Stimulated activated CD4-positive, alpha-beta T cell treated with anti-CD3 and anti-CD28 coated beads, Interleukin-15, amount 100 ng/mL, for 24 hours (primary cell): ENCODE measurements at places on chromosomes 2 and 18.

GRCh38 chr2:196638765-196639164, 750 bp upstream of the CCDC150 start:
- DNase-seq: no peak

- DNase-seq: no peak
These were observed 35.0 kb downstream of the NEDD4L start for GRCh38 chr18:58078889-58079573.

GRCh38 chr2:230991598-230991997, 4.3 kb upstream of the SPATA3 start:
- DNase-seq: no peak

DNA sequence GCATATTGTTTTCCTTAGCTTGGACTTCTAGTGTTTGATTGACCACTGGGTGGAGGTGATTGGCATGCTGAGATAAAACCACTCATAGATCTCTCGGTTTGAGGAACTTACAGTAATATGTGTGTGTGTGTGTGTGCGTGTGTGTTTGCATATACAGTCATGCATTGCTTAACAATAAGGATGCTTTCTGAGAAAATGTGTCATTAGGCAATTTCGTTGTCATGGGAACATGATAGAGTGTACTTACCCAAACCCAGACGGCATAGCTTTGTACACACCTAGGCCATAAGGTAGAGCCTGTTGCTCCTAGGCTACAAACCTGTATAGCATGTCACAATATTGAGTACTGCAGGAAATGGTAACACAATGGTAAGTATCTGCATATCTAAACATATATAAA, 167.3 kb downstream of the NYAP2 start:
- DNase-seq: no peak

- peak; percentile 38 for DNase-seq
These were observed 28.0 kb downstream of the SRSF7 start for GRCh38 chr2:38723173-38723572.

GRCh38 chr2:65478498-65479135, 46.2 kb upstream of the SPRED2 start:
- DNase-seq: no peak

GRCh38 chr18:53909668-53910067, 314.8 kb downstream of the MBD2 start:
- peak; percentile 9 for DNase-seq

DNA sequence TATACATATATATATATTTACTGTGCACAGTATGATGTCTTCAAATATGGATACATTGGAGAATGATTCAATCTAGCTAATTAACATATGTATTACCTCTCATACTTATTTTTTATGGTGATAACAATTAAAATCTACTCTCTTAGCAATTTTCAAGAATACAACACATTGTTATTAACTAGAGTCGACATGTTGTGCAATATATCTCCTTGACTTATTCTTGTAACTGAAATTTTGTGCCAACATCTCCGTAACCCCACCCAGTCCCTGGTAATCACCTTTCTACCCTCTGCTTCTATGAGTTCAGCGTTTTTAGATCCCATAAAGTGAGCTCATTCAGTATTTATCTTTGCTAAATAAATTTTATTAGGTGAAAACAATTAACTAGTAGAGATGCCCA, 216.4 kb upstream of the TMEM200C start:
- DNase-seq: no peak

DNA sequence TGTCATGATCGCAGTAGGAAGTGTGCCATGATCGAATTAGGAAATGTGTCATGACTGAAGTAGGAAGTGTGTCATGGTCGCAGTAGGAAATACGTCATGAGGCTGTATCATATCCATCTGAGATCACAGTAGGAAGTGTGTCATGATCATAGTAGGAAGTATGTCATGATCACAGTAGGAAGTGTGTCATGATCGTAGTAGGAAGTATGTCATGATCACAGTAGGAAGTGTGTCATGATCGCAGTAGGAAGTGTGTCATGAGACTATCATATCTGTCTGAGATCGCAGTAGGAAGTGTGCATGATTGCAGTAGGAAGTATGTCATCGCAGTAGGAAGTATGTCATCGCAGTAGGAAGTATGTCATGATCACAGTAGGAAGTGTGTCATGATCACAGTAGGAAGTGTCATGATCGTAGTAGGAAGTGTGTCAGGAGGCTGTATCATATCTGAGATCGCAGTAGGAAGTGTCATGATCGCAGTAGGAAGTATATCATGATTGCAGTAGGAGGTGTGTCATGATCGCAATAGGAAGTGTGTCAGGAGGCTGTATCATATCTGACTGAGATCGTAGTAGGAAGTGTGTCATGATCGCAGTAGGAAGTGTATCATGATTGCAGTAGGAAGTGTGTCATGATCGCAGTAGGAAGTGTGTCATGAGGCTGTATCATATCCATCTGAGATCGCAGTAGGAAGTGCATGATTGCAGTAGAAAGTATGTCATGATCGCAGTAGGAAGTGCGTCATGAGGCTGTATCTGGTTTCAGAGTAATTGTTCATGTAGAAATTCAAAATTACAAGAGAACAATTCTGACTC, 56.4 kb upstream of the NFATC1 start:
- no peak for DNase-seq

GRCh38 chr18:38751898-38752297, 1186.3 kb upstream of the CELF4 start:
- DNase-seq: peak; percentile 8

DNA sequence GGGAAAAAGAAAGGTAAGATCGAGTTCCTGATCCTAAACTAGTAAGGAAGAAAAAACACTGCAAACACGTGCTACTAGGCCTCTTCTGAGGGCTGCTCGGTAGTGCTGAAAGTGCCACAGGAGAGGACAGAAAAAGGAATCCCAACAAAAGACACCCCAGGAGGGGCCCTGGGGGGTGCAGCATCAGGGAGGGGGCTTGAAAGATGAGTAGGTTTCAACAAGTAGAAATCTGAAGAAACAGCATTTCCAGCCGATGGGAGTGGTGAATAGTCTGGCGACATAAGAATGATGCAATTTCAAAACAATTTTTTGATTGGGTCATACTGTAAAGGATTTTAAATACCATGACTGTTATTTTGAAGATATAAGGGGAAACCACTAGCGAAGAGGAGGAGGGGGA, 98.6 kb downstream of the NOL10 start:
- DNase-seq: no peak

- no peak for DNase-seq
These were observed 273.3 kb downstream of the HDAC4 start for GRCh38 chr2:239127513-239127912.

GRCh38 chr2:627340-627709, 49.9 kb downstream of the TMEM18 start:
- no peak for DNase-seq

DNA sequence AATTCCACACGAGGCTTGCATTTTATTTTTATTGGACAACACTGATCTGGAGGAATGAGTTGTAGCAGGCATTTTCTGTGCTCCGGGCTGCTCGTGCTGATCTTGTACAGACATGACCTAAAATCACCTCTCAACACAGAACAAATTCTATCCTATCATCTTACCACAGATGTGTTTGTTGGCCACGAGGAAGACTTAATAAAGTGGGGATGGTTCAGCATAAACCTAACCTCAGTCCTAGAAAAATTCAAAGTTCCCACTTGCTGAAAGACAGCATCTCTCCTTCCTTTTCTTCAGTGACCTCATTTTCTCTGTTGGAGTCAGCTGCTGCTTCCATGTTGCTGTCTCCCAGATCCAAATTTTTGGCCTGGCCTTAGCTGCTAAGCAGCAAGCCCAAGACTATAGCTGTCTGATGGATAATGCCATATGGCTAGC, 45.3 kb downstream of the RBKS start:
- DNase-seq: no peak

DNA sequence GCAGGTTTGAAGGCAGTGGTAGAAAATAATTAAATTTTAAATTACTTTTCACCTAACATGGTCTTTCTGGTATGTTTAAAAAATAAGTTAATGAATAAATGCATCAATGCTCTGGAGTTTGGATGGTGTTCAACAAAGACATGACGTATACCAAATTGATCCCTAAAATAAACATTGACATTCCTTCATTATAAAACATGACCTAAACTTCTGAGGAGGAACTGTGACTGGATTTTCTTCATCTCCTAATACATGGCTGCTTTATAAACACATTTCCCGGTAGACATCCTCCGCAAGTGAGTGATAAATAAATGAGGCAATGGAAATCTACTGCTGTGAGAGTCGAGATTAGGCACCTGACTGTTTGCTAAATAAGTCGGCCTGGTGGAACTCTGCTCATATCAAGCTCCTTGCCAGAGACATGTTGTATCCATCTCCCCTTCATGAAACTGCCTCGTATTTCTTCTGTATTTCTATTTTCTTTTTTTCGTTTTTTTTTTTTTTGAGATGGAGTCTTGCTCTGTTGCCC, 362.3 kb downstream of the RNF144A start:
- DNase-seq: no peak

DNA sequence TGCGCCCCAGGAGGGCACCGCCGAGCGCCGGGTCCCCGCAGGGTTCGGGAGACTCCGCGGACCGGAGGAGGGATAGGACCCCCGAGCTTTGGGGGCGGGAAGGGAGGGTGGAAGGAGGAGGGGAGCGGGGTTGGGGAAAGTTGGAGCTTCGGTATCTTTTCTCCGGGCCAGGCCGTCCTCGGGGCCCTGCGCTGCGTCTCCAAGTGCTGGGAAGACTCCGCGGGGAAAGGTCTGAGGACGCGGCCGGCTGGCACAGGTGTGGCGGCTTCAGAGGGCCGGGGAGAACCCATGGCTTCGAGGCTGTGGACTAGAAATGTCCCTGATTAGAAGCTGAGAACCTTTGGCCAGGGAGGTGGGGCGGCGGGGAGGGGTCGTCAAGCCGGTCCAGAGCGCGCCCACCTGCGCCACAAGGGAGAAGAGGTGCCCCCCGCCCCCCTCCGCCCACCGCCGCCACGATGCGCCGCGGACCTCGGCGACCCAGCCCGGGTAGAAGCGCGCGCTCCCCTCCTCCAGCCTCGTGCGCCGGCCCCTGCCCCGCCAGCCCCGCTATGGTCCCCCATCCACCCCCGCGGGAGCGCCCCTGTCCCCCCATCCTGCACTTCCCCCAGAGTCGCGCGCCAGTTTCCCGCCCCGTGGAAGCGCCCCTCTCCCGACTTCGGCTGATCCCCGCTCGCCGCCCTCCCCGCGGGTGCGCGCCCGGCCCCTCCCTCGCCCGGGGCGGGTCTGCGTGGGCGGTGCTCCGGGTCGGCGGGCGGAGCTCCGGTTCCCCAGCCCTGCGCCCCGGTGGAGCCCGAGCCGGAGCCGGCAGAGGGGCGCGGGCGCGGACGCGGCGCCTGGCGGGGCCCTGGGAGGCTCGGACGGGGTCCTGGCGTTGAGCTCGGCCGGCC, at the start of gene SNTG2:
Gene SNTG2 (plus strand): TSS at position 770 of the 887 bp plus-strand sequence. CDS start 148 bp downstream, outside the sequence.
- peak; percentile 76 for DNase-seq

GRCh38 chr2:203623096-203623495, 83.3 kb upstream of the CD28 start:
- DNase-seq: no peak

GRCh38 chr2:113218283-113219091, 44.7 kb downstream of the PSD4 start:
- DNase-seq: no peak

DNA sequence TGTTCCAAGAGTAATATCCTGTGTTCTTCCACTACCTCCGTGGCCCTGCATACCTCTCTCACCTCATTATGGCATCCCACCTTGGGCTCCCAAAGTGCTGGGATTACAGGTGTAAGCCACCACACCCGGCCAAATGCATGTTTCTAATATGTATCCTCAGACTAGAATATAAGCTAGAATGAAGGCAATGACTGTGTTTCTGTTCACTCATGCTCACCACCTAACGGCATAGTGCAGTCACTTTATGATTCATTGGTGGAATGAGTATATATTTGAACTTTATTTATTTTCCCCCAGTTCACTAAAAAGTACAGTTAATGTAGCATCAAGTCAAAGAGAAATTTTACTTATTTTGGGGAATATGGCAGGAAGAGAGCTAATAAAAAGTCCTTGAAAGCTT, 11.3 kb downstream of the PIGN start:
- DNase-seq: no peak

DNA sequence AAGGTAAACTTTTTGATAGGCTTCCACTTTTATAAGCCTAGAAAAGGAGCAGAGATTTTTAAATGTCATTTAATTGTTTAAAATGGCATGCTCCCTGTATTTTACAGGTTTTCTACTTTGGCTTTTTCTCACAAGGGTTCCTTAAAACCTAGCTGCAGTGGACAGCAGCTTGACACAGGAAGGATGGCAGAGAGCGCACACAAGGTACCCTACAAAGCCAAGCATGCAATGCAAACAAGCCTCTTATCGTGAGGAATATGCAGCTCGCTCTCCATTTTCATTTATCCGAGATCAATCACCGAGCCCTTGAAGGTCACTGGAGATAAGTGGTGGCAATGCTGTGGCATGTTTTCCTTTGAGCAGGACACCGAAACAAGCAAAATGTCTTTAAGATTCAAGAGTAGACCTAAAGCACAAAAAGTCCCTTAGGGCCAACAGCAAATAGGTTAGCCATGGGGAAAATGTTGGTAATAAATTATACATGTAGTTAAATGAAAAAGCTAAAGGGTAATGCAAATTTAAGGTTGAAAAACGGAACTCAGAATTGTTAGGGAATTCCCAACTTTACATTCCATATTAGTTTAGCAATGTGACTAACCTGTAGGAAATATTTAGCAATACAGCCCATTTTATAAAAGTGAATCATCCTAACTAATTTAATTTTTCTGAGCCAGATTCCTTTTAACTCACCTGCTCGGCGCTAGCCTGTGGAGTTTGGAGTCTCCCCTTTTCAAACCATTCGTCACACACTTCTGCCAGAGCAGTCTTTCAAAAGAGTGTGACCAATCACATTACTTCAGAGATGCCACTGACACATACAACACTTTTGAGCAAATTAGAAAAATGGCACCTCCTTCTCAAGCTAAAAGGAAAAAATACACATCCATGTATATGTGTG, 337.9 kb upstream of the PKDCC start:
- DNase-seq: peak; percentile 10

DNA sequence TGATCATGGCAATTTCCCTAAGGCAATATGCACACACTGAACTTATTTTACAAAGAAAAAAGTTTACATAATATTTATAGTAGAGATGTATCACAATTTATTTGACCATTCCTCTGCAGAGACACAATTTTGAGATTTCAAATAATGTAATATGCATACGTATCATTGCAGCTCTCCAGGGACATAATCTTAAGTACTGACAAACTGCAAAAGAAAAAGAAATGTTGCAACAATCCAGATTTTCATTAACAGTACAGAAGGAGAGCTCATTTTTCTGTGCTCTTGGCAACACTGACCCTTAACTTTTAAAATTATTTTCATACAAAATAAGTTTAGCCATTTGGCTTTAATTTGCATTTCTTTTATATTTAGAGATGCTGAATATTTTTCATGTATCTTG, 710.2 kb upstream of the SLC39A10 start:
- DNase-seq: no peak

- no peak for DNase-seq
These were observed 88.1 kb upstream of the SEC11C start for GRCh38 chr18:59051470-59052165.

- DNase-seq: no peak
These were observed 11.2 kb upstream of the NABP1 start for GRCh38 chr2:191666732-191667131.

DNA sequence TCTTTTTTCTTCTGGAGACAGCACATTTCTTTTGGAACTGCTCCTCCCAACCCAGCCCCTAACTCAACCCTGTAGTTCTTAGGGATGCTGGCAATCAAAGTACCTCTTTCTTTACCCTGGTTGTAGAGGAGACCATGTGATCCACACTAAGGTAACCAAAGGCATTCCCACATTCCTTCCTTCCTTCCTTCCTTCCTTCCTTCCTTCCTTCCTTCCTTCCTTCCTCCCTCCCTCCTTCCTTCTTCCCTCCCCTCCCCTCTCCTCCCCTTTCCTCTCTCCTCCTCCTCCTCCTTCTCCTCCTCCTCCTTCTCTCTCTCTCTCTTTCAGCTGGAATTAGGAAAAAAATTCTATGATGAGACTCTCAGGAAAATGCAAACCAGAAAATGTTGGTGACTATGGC, 13.8 kb upstream of the RAPH1 start:
- no peak for DNase-seq
